Fibroblast of villous mesenchyme (primary cell): ENCODE measurements at places on chromosomes 5 and 9. TPM values are rescaled to one million over a fixed set of nuclear protein-coding genes. Genes with fewer than 3 reads are reported as not detected.

C9orf50 gene
- 0.32 TPM in 1 of 2 replicates, not detected in the other for total RNA-seq

HTR4 gene
- total RNA-seq = not detected in 2 replicates

SAXO1 gene
- not detected in 2 replicates for total RNA-seq

PPIC gene
- total RNA-seq = 42.5 and 57.0 TPM in 2 replicates

MCC gene
- total RNA-seq = 25.4 and 37.6 TPM in 2 replicates

IL3 gene
- total RNA-seq = not detected in 2 replicates

UNC5A gene
- total RNA-seq = not detected in 2 replicates

TENT4A gene
- total RNA-seq = 20.0 and 23.3 TPM in 2 replicates

GRM6 gene
- not detected in 2 replicates for total RNA-seq

FBXW11 gene
- 68.0 and 112 TPM in 2 replicates for total RNA-seq

RGMB gene
- 94.1 and 101 TPM in 2 replicates for total RNA-seq

SHC3 gene
- 7.4 and 11.7 TPM in 2 replicates for total RNA-seq

DNA sequence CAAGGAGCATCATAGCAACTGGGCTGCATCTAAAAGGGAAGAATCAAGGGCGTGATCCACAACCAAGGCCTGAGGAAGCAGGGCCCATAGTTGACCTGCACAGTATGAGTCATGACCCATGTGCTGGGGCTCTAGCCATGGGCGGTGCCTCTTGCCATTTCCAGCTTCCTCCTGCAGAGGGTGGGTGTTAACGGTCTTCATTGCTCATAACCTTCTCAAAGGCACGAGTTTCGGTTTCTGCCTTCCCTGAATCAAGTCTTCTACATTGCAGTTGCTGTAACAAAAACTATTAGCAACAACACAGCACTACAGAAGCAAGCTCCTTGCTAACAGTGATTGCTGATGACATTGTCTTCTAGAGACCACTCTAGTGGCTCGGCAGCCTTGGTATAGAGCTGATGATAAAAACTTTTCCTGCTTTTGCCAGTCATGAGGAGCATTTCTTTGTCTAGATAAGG, 66.9 kb downstream of the CTSL start:
- DNase-seq = peak; percentile 96

DNA sequence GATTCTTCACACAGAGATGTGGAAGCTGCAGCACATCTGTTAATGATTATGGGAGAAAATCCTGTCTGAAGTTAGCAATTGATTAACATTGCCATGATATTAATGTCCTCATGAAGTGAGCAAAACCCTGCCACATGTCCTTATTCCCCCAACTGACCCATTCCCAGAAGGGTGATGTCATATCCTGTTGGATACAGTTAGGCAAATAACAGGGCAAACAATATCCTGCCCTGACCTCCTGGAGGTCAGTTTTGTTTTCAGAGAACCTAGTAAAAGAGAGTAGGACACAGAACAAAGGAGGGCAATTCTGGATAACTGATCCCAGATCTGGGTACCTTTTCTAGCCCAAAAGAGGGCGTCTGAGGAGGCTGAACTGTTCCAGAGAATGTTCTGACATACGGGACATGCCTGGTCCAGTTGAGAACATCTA, 11.0 kb downstream of the ABLIM3 start:
- peak; percentile 48 for DNase-seq

DNA sequence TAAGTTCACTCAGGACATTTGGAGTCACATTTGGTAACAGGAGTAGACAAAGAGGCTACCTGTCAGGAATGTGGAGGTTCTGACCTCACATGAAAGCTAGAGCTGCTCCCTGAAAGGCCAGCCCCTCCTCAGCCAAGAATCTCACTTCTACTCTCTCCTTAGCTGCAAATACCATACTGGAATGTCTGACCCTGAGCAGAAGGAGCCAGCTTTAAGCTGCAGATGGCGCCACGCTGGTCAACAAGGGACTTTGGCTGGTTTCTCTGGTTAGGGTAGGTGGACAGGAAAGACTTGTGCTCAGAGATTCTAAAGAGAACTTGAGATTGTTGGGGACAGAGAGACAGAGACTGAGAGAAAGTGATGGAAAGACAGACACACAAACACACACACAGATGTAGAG, 21.9 kb downstream of the ASTN2 start:
- no peak for DNase-seq

DNA sequence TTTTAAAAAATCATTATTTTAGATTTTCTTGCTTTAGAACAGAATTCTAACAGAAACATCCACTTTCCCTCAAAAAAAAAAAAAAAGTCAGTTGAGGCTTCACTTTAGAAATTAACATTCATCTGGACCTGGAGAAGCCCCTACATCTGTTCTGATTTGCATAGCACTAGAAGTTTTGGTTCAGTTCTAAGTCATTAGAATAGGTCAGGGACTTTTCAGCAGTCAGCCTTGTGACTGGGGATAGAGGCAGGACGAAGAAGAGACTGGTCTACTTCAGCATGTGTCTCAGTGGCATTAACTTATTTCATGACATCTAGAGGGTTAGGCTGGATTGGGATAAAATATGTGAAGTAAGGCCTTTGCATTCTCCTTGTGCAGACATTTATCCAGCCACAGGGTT, 215.8 kb upstream of the DAB2 start:
- no peak for DNase-seq

GRCh38 chr9:113569472-113570060, 106.0 kb downstream of the RGS3 start:
- no peak for DNase-seq

DNA sequence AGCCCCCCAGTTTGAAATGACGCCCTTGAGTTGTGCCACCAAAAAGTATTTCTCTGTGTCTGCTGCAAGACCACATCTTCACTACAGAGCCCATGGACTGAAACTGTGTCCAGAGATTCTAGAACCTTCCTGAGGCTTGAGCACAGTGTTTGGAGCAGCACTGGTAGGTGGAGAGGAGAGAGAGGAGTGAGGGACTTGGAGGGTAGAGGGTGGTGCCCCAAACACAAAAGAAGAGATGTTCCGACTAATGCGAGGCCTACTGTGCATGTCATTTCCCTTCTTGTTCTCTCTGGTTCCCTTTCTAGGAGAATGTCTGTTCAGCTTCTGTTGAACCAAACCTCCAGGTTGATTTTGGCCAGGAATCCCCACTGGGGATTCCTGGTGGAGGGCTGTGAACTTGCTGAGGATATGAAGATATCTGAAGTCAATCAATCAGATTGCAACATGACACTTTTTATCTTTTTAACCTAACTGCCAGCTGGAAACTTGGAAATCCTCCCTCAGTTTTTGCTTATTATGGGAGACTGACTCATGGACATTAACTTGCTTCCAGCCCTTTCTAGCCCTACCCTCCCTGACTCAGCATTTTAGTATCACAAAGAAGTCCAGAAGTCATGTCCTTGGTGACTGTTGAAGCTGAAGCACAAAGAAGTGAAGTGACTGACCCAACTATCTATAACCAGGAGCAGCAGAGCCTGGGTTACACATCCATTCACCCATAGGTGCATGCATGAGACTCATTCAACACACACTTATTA, 154.5 kb downstream of the NR3C1 start:
- peak; percentile 84 for DNase-seq

DNA sequence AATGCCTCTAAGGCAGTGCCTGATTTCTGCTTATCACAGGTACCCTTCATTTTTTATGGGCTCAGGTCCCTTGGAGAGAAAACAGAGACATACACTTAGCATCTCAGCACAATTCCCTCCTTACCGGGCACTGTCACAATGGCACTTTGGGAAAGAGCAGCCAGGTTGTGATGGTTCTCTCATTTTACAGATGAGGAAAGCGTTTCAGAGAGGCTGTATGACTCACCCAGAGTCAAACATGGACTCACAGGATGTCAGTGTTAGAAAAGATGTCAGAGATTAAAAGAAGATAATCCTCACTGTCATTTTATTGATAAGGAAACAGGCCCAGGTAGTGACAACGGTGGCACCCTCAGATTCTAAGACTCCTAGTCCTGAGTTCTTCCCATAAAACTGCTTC, 12.0 kb upstream of the SLC31A2 start:
- DNase-seq = no peak

GRCh38 chr5:64680289-64680688, 10.0 kb upstream of the SHISAL2B start:
- peak; percentile 5 for DNase-seq

- DNase-seq = peak; percentile 90
These were observed 49.4 kb upstream of the COL5A1 start for GRCh38 chr9:134592018-134592818.

DNA sequence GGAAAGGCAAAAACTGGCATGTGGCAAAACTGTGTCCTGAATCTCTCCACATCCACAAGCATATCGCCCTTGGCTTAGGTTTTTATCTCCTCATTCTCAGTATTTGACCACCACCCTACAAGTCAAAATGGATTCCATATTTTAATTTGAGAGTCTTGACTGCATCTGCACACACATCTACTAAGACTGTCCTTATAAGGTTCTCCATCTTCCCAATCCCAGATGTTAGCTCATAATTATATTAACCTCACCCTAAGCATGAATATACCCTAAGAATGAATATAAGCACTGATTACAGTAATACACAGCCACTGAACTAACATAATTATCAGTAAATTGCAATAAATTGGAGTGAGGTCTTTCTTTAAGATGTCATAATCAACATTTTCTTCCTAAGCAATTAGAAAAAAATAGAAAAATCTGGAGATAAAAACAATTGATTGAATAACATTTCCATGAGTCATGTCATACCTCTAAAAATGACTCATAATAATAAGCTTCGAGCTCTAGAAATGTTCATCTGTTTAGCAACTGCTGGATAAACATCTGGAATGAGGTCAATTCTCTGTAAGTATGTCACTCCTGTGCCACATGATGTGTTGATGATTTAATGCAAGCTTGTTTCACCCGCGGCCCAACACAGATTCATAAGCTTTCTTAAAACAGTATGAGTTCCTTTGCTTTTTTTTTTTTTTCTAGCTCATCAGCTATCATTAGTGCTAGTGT, 39.9 kb upstream of the PAM start:
- peak; percentile 84 for DNase-seq

DNA sequence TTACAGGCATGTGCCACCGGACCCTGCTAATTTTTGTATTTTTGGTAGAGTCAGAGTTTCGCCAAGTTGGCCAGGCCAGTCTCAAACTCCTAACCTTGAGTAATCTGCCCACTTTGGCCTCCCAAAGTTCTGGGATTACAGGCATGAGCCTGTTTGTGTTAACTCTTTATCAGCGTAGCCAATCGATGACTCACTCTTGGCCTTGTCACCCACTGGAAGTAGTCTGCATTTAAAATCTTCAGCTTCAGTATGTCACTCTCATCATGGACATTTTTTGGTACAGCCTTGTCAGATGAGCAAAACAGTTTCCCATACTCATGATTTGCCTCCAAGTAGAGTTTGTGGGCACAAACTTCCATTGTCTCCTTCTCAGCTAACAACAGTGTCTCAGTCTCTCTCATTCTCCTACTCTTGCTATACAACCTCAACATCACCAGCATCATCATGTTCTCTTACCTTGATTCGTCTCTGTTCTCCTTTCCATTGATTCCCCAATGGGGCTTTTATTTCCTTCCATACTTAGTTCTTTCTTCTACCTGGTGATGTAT, 22.5 kb downstream of the MUSK start:
- DNase-seq = peak; percentile 32
